Hindlimb muscle (tissue), 1 donor: ENCODE measurements at places on chromosomes 11 and 22.

DNA sequence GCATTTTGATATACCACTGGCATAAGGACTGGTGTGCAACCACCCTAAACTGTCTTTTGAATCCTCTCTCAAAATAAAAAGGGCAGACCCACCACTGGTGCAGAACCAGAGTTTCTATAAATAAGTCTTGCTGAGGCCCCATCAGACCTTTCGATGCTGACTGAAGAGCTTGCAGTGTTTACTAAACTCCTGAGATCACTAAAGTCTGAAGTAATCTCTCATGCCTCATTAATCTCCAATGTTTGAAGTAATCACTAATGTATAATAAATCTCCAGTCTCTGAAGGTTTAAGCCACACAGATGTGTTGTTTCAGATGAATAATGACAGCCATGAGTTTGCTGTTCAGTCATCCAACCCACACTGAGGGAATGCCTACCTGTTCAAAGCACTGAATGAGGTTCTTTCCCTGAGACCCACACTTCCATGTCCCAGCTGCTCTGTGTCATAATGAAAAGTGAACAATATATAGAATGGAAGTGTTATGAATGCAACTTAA lies 50.6 kb upstream of the DEUP1 start:
- no peak for DNase-seq

DNA sequence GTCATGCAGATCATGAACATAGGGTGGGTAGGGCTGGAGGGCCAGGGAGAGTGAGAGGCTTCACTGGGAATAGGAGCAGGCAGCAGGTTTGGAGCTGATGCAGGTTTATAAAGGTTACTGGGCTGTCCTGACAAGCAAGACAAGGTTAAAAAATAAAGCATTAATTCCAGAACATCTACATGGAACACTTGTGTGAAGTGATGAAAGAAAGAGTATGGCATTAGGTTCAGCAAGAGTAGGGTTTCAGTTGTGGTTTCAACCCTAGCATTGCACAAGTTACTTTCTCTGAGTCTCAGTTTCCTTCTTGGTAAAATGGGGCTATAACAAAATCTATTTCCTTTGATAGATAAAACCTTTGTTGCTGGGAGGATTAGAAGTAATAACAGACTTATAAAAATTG lies 114.6 kb upstream of the SESN3 start:
- no peak for DNase-seq

DNA sequence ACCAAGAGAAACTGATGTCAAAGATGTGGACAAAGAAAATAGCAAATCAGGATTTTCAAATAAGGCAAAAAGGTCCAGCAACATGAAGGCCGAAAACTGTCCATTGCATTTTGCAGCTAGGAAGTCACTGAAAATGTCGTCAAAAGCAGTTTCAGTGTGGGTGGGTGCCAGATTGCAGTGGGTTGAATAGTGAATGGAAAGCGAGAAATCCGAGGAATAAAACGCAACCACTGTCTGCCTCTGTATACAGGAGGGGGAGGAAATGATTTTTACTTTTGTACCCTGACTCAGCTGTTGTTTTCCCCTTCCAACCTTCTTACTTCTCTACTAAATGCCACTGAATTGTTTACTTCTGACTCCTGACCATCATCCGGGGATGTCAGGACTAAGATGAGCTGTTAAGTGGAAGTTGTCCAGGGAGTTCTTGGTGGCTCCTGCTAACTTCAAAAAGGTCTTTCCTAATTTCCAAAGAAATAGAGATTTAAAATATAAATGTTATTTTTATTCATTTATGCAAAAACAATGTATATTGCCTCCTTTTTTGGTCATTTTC lies 64.9 kb upstream of the BIRC3 start:
- DNase-seq: no peak

DNA sequence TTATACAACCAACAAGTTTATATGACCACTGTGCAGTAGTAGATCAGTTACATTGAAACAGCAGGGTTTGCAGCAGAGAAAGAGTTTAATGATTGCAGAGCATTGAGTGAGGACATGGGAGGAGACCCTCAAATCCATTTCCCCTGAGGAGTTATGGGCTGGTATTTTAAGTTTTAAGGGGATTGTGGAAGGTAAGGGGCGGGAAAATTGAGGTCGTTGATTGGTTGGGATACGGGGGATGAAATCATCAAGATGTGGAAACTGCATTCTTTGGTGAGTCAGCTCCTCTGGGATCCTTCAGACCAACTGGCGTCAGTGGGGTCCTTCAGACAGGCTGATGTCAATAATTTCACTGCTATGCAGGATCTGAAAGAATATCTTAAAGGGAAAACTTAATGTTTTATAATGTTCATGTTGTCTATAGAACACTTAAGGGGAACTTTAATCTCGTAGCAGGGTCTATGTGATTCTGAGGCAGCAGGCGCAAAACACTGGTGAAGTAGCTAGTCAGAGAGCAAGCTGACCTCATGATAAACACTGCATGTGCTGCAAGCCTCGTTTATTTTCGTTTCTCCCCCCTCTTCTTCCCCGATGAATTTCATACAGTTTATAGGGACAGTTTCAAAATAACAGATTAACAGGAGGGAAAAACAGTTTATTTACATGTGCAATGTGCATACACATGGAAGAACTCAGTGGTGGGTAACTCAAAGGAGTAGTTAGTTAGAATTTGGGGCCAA lies 17.4 kb upstream of the BACE1-AS start:
- no peak for DNase-seq
